Esophagus muscularis mucosa (tissue), 4 donors: ENCODE measurements at places on chromosomes 12 and 14. TPM values are rescaled to one million over a fixed set of nuclear protein-coding genes. Genes with fewer than 3 reads are reported as not detected.
A peak's percentile ranks its signal among the peaks of the same experiment; 100 is the strongest.

GRCh38 chr12:42552822-42553221, 36.7 kb downstream of the PRICKLE1 start:
- H3K27ac ChIP-seq: no peak overlapping the region
- no peaks in the 10 kb centered on the region for H3K27me3 ChIP-seq
- no peak overlapping the region for H3K4me3 ChIP-seq
- H3K36me3 ChIP-seq: no peaks in the 10 kb centered on the region

- no peaks in the 10 kb centered on the region for H3K27me3 ChIP-seq
- H3K36me3 ChIP-seq: no peaks in the 10 kb centered on the region
- no peak overlapping the region for H3K4me3 ChIP-seq
- peak overlapping the region; percentile 71 for H3K27ac ChIP-seq
- H3K4me1 ChIP-seq: peaks cover 82% of the 10 kb centered on the region
- no peak for DNase-seq
Measured at GRCh38 chr12:11728154-11728755, 78.8 kb downstream of the ETV6 start.

GRCh38 chr12:3145546-3146310, 68.5 kb downstream of the TSPAN9 start:
- H3K36me3 ChIP-seq: no peaks in the 10 kb centered on the region
- no peak overlapping the region for H3K4me3 ChIP-seq
- H3K27me3 ChIP-seq: no peaks in the 10 kb centered on the region
- peaks cover 47% of the 10 kb centered on the region for H3K4me1 ChIP-seq

The SPTB gene
- total RNA-seq: 2.5 TPM

- no peak for DNase-seq
- H3K36me3 ChIP-seq: peaks cover 17% of the 10 kb centered on the region
- peak overlapping the region; percentile 99 for H3K27ac ChIP-seq
- peak overlapping the region; percentile 91 for H3K4me3 ChIP-seq
- H3K4me1 ChIP-seq: peaks cover 55% of the 10 kb centered on the region
Measured at GRCh38 chr14:74882103-74882920, 596 bp downstream of the DLST start.

DNA sequence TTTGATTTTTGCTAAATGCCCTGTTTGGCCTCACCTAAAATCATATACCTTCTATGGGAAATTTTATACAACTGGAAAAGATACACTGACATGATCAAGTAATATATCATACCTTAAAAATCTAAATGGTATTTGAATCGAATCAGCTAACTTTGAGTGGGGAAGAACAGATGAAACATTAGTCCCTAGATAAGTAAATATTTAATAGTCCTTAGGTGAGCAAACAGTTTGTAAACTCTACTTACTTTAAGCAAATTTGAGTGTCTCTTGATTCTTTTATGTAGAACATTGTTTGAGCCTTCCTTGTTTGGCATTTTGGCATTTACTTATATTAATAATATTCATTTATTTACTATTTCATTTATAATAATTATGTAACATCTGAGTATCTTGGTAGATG, 195.7 kb upstream of the GARIN2 start:
- peaks cover 4% of the 10 kb centered on the region for H3K36me3 ChIP-seq
- H3K27ac ChIP-seq: no peak overlapping the region
- no peaks in the 10 kb centered on the region for H3K27me3 ChIP-seq
- H3K4me1 ChIP-seq: no peaks in the 10 kb centered on the region
- no peak overlapping the region for H3K4me3 ChIP-seq
- DNase-seq: no peak

DNA sequence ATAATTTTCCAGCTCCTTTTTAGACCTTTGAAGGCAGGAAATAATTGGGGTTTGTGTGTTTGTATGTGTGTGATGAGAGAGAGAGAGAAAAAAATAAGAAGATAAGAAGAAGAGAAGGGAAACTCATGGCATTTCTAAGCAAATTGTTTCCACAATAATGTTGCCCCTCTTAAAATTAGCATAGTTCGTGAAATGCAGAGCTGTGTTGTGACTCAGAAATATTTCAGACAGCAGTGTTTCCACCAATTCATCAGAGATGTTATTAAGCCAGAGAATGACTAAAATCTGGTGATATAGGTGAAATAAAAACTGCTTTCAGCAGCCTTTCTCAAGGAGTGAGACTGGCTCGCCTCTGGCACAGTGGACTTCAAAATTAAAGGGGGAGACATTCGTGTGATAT, 65.9 kb upstream of the ARHGAP5 start:
- H3K27ac ChIP-seq: no peak overlapping the region
- DNase-seq: peak; percentile 79
- no peaks in the 10 kb centered on the region for H3K36me3 ChIP-seq
- no peak overlapping the region for H3K4me3 ChIP-seq

- no peak overlapping the region for H3K4me3 ChIP-seq
- no peak for DNase-seq
- H3K4me1 ChIP-seq: no peaks in the 10 kb centered on the region
- H3K27me3 ChIP-seq: no peaks in the 10 kb centered on the region
Measured at GRCh38 chr12:42172441-42173210, 28.0 kb upstream of the GXYLT1 start.

DNA sequence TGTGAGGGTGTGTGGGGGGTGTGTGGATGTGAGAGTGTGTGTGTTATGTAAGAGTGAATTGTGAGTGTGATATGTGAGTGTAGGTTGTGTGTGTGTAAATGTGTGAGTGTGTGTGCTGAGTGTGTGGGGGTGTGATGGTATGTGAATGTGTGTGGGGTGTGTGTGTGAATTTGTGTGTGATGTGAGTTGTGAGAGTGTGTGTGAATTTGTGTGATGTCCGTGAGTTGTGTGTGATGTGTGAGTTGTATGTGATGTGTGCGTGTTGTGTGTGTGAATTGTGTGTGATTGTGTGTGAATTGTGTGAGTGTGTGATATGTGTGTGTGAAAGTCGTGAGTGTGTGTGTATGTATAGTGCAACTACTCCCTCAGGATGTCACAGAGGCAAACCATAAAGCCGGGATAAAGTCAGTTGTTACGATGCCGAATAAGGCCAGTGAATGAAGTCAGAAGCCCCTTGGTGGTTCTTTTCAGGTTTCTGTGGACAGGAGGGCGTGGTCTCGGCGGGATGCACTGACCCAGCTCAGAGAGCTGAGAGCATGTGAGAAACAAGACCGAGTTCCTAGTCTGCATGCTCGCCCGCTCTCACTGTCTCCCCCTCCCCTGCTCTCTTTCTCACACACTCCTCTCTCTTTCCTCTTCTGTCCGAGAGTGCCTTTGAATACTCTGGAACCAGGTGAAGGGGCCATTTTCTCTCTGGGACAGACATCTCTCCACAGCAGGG, 71.8 kb upstream of the MAX start:
- peaks cover 16% of the 10 kb centered on the region for H3K4me1 ChIP-seq
- no peaks in the 10 kb centered on the region for H3K36me3 ChIP-seq
- no peaks in the 10 kb centered on the region for H3K27me3 ChIP-seq
- no peak overlapping the region for H3K27ac ChIP-seq

The EPS8 gene
- 120 TPM for total RNA-seq

DNA sequence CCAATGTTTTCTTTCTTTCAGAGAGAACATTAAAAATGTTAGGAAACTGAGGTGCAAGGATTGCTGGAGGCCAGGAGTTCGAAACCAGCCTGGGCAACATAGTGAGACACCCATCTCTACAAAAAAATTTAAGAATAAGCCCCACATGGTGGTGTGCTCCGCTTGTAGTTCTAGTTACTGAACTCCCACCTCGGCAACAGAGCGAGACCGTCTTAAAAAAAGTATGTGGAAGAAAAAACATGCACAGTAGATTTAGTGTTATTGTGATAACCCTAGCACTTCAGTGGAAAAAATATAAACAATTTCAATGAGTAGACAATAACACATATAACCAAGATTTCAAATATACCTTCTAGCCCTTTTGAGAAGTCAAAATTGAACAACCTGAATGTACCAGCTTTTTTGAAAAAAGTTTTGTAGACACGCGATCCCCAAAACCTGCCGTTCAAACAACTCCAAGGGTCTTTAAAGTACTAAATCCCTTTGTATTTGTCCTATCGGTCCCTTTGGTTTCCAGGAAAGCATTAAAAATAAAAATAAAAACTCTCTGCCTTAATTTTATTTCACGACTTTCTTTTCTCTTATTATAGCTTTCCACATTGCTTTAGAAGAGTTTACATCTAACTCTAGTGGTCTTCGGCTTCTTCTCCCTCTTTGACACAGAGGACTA, 1.0 kb upstream of the ANO6 start:
- H3K27ac ChIP-seq: peak overlapping the region; percentile 96
- H3K4me1 ChIP-seq: peaks cover 20% of the 10 kb centered on the region
- no peak for DNase-seq
- no peaks in the 10 kb centered on the region for H3K27me3 ChIP-seq
- no peaks in the 10 kb centered on the region for H3K36me3 ChIP-seq
- H3K4me3 ChIP-seq: peak overlapping the region; percentile 90

The KRT75 gene
- total RNA-seq: not detected

GRCh38 chr14:98498019-98498885, 773.7 kb downstream of the BCL11B start:
- peak; percentile 82 for DNase-seq
- no peak overlapping the region for H3K27ac ChIP-seq
- H3K27me3 ChIP-seq: no peaks in the 10 kb centered on the region
- H3K4me1 ChIP-seq: no peaks in the 10 kb centered on the region
- no peak overlapping the region for H3K4me3 ChIP-seq
